ENCODE measurements at places on chromosomes 3 and 15.
A peak's percentile ranks its signal among the peaks of the same experiment; 100 is the strongest.

- DNase-seq, result no peak
Observed at GRCh38 chr15:66211670-66212562, 41.6 kb downstream of the MEGF11 start.

DNA sequence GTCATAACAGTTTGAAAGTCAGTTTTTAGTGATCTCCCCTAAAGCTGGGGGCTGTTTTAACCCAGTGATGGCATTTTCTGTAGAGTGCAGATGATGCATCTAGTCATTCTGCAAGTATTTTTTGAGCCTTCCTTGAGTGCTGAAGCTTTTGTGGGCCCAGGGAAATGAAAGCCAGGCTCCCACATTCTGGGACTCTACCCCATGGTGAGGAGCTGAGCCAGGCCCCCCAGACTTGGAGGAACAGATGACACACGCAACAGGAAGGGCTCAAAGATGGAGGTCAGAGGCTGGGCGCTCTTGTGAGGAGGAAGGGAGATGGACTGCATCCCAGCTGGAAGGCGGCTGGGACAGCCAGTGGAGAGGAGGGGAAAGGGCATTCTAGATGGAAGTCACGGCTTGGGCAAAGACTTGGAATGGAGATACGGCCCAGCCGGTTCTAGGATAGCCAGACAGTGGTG lies 40.8 kb downstream of the MRAS start:
- DNase-seq, result no peak

GRCh38 chr15:79640206-79640605 lies 208.1 kb downstream of the MINAR1 start:
- no peak for DNase-seq

- no peak for DNase-seq
Observed at GRCh38 chr3:143183665-143183964, 64.0 kb downstream of the CHST2 start.

- DNase-seq, result no peak
Observed at GRCh38 chr3:111045564-111045963, 26.1 kb upstream of the NECTIN3 start.

GRCh38 chr15:27744641-27745040 lies 354.5 kb downstream of the OCA2 start:
- no peak for DNase-seq

DNA sequence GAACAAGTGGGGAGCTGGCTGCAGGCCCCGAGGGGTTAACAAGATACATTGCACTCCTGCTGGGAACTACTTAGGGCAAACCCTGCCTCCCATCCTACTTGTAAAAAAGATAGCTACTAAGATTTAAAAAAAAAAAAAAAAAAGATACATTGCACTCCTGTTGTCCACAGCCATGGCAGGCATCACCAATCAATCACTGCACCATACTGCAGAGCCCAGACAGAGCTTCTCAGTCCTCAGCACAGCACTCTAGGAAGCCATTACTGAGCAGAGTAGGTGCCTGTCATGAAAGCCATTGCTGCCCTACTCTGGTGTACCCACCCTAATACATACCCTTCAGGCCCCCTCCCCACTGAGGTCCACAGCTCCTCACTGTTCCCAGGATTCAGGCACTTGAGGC lies 64.8 kb downstream of the RASGRF1 start:
- no peak for DNase-seq

GRCh38 chr15:70077188-70078147 lies 20.2 kb downstream of the TLE3 start:
- DNase-seq, result no peak

DNA sequence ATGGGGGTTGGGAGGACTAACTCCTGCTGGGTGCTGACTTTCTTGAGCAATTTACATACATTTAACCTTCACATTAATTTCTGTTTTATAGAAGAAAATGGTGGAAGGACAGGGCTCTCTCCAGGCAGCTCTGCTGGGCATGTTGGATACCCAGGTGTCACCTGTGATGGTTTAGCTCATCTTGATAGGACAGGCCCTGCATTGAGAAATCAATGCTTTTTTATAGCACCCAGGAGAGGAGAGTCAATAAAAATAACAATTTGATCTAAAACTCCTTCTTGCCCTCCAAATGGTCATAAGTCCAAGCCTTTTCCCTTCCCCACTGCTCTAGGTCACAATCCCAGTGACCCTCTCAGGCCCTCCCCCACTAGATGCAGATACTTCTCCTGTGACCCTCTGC lies 48.3 kb upstream of the RBP1 start:
- DNase-seq, result no peak

GRCh38 chr3:171526869-171527268 lies 66.7 kb upstream of the TNIK start:
- no peak for DNase-seq

DNA sequence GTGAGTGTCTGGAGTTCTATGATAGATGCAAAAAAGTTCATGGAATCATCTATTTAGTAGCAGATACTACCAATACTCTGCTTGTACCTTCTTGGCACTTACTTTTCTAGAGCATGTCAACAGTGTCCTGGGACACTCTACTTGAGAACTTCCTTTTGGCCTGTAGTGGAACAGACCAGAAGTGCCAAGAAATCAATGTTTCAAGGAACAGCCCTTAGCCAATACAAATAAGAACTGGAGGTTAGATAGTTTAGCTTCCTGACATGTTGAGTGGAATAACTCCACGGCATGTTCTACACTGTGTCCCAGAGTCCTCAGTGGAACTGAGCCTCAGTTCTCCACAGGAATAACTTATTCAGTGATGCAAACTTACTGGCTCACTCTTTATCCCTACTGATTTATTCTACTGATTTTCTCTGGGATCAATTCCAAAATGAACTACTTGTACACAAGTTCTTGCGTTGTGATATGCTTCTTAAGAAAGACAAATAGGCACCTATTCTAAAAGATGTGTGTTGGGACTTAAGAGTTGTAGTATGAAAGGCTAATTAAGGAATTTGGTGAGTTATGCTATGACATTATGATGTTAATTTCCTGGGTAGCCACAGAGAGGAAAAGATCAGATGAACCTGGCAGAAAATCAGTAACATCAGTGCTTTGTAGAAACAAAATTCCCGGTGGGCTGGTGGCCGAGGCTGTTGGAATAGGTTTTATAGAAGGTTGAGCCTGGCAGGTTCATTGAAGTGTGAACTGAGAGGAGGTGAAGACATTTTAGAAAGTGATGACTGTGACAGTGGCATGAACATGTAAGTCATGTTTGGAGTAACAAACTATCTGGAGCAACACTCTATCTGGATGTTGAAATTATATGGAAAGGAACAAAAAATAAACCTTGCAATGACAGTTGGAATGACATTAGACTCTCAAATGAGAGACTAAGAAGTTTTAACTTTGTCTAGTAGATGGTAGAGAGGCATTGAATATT lies 101.8 kb upstream of the RBMS3 start:
- no peak for DNase-seq

- peak; percentile 77 for DNase-seq
Observed at GRCh38 chr3:46378426-46378942, 7.7 kb downstream of the CCR5 start.

DNA sequence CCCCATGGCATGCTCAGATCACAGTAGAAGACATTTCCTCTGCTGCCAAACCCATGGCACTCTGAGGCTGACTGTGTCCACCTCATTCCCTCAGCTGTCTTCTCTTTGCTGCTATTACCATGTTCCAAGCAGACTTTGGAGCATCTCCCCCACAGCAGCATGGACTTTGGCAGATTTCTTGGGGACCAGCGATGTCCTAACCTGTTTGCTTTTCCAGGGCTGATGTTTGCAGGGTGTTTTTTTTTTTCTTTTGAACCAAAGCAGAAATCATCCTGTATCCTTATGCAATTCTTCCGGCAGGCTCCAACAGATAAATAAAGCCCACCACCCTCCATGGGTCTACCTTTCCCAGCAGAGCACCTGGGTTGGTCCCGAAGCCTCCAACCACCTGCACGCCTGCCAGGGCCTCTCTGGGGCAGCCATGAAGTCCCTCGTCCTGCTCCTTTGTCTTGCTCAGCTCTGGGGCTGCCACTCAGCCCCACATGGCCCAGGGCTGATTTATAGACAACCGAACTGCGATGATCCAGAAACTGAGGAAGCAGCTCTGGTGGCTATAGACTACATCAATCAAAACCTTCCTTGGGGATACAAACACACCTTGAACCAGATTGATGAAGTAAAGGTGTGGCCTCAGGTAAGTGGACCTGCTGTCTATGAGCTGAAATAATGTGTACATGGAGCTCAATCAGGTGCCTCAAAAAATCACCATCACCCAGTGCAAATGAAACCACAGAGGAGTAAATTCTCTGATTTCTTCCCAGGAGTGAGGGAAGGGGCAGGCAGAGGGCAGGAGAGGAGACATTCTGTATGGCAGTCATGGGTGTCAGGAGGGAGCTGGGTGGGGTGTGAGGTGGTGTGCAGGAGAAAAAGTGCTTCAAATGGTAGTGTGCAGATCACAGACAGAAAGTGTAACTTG lies at the start of gene AHSG:
Gene AHSG (plus strand): TSS at position 340 of the 916 bp plus-strand sequence. CDS start 82 bp downstream, at position 422.
- no peak for DNase-seq

- no peak for DNase-seq
Observed at GRCh38 chr3:150540297-150540696, 6.0 kb downstream of the SERP1 start.

DNA sequence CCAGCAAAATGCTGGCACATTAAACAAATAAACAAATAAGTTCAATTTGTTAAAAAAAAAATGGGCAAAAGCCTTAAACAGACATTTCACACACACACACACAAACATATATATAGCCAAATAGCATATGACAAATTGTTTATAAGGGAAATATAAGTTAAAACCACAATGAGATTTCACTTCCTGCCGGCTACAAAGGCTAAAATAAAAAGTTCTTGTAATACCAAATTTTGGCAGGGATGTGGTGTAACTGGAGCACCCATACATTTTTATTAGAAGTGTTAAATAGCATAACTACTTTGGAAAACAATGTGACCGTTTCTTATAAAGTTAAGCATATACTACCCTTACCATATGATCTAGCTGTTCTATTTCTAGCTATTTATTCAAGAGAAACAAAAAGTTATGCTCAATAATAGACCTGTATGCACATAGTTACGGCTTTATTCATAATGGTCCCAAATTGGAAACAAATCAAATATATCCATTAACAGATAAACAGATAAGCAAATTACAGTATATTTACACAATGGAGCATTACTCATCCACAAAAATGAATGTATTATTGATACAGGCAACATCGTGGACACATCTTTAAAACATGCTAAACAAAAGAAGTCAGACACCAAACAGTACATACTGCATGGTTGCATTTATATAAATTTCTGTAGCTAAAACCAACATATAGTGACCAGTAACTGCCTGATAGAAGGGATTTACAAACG lies 93.9 kb downstream of the EOMES start:
- no peak for DNase-seq

- DNase-seq, result peak; percentile 80
Observed at GRCh38 chr3:31880020-31880419, 101.0 kb downstream of the OSBPL10 start.

DNA sequence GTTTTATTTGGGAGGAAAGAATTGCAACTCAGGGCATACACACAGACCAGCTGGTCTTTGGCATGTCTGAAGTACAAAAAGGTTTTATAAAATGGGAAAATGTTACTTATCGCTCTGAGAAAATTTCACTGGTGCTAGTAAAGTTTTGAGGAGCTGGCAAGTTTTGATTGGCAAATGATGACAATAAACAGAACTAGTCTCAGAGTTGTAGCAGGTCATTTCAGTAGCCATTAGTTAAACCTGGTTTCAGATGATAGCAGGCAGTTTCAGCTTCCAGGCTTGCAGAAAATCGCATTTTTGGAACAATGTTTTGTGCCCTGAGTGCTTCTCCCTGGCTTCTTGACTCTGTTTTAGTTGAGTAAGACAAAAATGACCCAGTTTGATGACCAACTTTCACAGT lies 10.7 kb downstream of the B2M start:
- DNase-seq, result no peak

DNA sequence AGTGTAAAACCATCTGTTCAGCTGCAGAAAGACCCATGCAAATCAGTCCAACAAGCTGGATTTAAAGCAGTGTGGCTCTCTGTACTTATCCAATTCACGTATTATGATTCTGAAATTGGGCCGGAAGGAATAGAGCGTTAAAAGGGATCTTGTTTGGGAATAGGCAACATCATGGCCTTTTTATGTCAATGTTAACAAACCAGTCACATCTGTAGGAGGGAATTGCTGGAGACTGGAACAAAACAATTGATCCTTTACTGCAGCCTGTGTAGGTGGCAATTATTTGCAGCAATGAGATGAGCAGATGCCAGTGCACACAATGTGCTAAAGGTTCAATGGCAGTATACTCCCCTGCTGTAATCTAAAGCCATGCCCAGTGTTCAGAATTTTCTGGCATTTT lies 887.4 kb upstream of the ROBO1 start:
- no peak for DNase-seq

- no peak for DNase-seq
Observed at GRCh38 chr3:191762323-191762960, 301.5 kb downstream of the PYDC2 start.

DNA sequence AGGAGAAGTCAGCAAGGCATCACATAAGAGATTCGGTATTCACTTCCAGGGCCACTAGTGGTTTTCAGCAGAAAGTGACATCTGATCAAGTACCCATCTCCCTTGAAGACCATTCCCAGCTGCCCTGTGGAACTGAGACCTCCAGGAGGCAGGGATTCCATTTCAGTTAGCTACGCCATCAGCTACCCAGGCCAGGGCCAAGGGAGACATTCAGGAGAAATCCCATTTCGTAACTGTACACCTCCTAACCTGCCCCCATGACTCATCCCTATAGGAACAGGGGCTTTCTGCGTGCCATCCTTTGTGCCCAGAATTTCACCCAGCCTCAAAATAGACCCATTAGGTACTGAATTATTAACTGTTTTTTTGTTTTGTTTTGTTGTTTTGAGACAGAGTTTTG lies 24.7 kb downstream of the SPATA12 start:
- no peak for DNase-seq

DNA sequence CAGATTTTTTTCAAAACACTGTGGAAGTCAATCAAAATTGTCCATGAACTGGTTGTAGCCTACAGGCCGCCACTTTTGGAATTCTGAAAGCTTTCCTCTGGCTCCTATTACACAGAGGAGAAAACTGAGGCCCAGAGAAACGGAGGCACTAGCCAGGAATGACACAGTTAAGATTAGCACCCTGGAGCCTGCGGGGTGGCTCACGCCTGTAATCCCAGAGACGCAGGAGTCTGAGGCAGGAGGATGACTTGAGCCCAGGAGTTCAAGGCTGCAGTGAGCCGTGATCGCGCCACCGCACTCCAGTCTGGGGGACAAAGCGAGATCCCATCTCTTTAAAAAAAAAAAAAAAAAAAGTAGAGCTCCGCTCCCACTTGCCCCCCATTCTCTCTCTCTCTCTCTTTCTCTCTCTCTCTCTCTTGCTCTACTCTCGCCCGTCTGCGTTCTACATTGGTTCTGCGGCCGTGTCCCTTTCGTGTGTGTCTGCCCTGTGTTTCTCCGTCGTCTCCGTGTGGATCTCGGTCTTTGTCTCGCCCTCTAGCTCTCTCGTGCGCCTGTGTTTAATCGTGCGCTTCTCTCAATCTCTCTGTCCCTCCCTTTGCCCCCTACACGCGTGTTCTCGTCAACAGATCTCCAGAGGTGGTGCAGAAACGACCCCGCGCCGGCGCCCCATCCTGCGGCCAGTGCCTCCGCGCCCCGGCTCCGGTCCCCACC lies 512 bp upstream of the TRH start:
- DNase-seq, result no peak

- peak; percentile 15 for DNase-seq
Observed at GRCh38 chr3:38343797-38344594, 2.6 kb upstream of the XYLB start.

All from HL-60 (cell line).